HFFc6 (cell line): ENCODE measurements at places on chromosomes 16 and 17. TPM values are rescaled to one million over a fixed set of nuclear protein-coding genes. Genes with fewer than 3 reads are reported as not detected.

Gene SKAP1
- total RNA-seq, result not detected in 2 replicates

- no peak for DNase-seq
Measured at GRCh38 chr16:87959391-87959990, 8.3 kb downstream of the BANP start.

DNA sequence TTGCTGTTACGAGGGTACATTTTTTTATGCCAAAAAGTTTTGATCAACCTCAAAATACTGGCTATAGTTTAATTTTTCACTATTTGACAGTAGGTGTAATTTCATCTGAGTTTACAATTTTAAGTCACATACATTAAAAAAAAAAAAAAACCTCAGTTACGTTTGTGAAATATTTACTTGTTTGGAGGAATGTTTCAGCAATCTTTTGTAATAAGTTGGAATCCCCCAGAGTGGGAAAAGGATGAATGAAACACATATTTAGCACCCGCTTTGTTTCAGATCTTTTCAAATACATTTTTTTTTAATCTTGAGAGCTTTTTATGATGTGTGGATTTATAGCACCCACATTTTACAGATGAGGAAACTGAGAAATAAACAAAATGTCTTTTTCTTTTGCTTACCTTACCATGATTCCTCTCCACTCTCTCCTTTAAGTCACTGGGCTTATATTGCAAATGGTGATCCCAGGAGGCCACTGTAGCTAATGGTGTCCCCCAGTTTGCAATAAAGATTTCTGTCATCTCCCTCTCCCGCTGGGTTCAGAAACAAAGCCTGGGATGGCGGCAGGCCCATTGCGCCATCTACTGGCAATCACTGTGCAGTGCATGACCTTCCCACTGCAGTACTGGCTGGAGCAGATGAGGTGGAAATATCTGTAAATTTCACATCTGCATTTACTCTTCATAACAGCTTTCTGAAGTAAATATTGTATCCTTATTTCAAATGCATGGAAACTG is 27.7 kb downstream of the TBC1D3B start:
- peak; percentile 32 for DNase-seq

Gene XAF1
- total RNA-seq, result 3.4 to 4.0 TPM (median 3.8 TPM) in 3 replicates

GRCh38 chr17:65902831-65903522 is 289.0 kb downstream of the CEP112 start:
- DNase-seq, result no peak

- peak; percentile 64 for DNase-seq
Measured at GRCh38 chr17:48024149-48025039, 13.2 kb downstream of the COPZ2 start.

Gene NT5M
- total RNA-seq, result 0.44 and 0.83 TPM in 2 replicates

DNA sequence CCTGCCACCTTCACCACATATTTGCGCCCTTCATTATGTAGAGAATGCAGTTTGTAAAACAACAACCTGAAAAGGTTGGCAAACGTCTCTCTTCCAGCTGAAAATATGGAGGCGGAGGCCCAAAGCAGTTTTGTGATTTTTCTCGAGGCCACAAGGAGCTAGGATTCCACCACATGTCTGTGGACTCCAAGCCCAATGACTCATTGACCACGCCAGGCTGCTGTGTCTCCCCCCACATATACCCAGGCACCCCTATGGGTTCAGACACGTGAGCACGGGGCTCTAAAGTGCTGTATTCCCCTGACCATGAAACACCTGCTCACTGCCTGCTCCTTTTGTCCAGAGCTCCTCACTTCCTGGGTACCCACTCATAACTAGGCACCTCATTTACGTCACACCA is 121.4 kb upstream of the CDH5 start:
- DNase-seq, result no peak

GRCh38 chr17:38892620-38893019 is 22.8 kb downstream of the LASP1 start:
- no peak for DNase-seq

Gene SLC47A2
- not detected in 3 replicates for total RNA-seq

- peak; percentile 96 for DNase-seq
Measured at GRCh38 chr17:45135192-45135977, at the start of gene ACBD4. Gene ACBD4, plus strand, starts transcription at chr17:45135687. Its CDS starts 458 bp downstream, at chr17:45136145.

Gene KRTAP4-12
- total RNA-seq, result 5.9 to 7.9 TPM (median 7.8 TPM) in 3 replicates

Gene CSH2
- total RNA-seq, result not detected in 3 replicates
